ENCODE measurements at places on chromosomes 1 and 21. TPM values are rescaled to one million over a fixed set of nuclear protein-coding genes. Genes with fewer than 3 reads are reported as not detected.

DNA sequence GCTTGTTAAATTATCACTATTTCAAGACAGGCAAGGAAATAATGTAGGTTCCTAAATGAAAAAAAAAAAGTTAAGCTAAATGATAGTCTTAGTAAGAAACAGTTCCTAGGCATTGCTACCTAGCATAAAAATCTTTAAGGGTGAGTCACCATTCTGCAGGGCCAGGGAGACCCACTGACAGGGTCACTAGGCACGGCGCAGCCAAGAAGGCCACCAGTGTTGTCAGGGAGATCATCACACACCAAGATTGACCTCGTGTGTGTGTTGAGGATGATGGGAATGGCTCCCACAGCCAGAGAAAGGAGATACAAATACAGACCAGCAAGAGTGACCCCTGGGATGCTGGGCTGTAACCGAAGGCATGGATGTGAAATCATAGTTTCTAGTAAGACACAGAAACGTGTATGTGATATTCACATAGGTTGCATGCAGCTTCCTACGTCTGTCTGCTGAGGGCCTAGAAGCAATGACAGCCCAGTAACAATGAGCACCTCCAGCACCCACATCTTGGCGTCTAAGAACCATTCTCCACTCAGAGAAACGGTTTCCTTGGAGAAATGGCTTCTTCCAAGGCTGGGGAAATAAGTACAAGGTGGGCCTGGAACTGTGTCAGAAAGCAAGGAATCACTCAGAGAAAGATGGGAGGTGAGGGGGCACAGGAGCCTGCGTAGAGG, 29.1 kb downstream of the RIPK4 start:
- DNase-seq: no peak

- no peak for DNase-seq
These were observed 1.2 kb downstream of the LBR start for GRCh38 chr1:225426395-225427234.

GRCh38 chr1:25700626-25701025, 84.0 kb downstream of the MAN1C1 start:
- DNase-seq: no peak

- no peak for DNase-seq
These were observed 21.0 kb downstream of the S100A10 start for GRCh38 chr1:151972542-151973248.

- DNase-seq: no peak
These were observed 86.4 kb downstream of the LAMC2 start for GRCh38 chr1:183272390-183272848.

DNA sequence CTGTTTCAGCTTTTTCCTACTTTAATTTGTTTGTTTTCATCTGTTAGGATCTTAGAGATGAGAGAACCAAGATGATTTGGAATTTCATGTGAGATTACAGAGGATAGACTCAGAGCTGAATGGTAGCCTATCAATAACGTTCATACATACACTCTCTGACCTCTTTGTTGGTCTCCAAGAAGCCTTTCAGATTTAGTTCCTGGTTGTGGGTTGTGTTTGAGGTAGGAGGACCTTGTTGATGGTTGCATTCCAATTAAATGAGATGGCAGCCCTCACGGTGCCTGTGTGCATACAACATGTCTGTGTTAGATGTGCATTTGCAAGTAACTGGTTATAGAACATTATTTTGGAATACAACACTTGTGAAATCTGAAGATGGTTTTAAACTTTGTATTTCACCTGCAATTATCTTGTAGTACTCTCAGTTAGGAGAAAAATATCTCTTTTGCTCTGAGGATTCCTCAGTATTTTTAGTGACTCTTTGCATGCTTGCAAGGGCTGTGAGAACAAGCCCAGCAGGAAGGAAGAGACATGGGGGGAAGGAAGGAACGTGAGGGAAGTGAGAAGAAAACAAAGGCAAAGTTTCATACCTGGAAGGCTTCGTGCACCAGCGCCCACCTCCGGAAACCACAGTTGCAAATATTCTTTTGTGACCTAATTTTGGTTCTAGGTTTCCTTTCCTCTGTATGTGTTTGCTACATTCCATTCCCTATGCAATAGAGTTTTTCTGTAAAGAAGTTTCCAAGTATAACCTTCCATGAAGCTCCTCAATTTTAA, 291.8 kb downstream of the DISC1 start:
- no peak for DNase-seq

BMP8B gene
- 0.07 TPM for total RNA-seq

STIL gene
- 15.8 TPM for total RNA-seq

Data from pulmonary artery endothelial cell (primary cell).